H1 (cell line): ENCODE measurements at places on chromosomes 6 and 20. TPM values are rescaled to one million over a fixed set of nuclear protein-coding genes. Genes with fewer than 3 reads are reported as not detected.

DNA sequence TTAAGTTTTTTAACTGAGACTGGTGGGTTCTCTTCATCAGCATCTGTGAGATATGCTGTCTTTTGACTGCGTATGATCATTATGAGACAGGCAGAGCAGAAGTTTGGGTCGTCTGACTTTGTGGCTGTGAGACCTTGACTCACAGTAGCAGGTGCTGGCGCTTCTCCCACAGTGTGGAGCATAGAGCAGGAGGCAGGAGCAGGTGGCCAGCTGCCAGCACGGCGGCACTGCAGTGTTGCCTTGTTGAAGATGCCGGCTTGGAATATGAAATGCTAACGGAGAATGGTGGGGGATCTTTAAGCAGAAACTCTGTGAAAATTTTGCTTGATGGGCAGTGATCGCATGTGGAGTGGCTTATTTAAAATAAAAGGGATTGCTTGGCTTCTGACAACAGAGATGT, 105.0 kb downstream of the TIAM2 start:
- no peak for DNase-seq

Gene NKX2-4
- 0.19 and 0.37 TPM in 2 replicates for total RNA-seq

Gene PACSIN1
- total RNA-seq: 10.5 and 11.1 TPM in 2 replicates

Gene C6orf52
- 1.1 and 1.5 TPM in 2 replicates for total RNA-seq

Gene ALDH8A1
- 0.28 TPM in 1 of 2 replicates, not detected in the other for total RNA-seq
